Naive thymus-derived CD8-positive, alpha-beta T cell (primary cell): ENCODE measurements at places on chromosomes 11 and 22. TPM values are rescaled to one million over a fixed set of nuclear protein-coding genes. Genes with fewer than 3 reads are reported as not detected.
A peak's percentile ranks its signal among the peaks of the same experiment; 100 is the strongest.

PHOX2A gene
- total RNA-seq: not detected

- H3K36me3 ChIP-seq: no peaks in the 10 kb centered on the region
- no peak overlapping the region for H3K4me3 ChIP-seq
- H3K4me1 ChIP-seq: no peaks in the 10 kb centered on the region
- peaks cover 9% of the 10 kb centered on the region for H3K27me3 ChIP-seq
Measured at GRCh38 chr11:131942878-131943277, 572.5 kb downstream of the NTM start.

DNA sequence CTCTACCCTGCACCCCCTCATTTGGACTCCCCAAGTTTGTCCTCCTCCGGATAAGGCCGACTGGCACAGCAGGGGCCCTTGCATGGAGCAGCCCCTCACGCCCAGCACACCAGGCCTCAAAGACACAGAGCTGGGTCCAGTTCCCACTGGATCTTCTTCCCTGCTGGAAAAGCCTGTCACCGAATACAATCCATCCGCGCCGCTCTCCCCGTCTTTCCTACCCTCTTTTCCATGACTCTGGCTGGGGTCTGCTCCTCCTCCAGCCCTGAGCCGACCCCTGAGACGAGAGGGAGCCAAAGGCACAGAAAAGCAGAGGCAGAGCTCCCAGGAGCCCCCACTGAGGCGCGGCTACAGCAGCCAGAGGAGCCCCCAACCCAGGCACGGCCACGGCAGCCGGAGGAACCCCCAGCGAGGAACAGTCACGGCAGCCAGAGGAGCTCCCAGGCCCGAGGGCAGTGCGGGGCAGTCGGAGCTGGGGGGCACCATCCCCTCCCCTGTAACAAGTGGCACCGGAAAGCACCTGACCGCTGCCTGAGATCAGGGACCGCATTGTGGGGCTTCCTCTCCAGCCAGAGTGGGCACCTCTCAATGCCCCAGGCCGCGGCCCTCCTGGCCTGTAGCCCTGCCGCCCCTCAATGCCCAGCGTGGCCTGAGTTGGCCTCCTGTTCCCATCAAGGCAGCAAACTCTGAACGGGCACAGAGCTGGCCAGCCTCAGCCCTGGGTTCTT is 12.0 kb downstream of the ALG12 start:
- no peak overlapping the region for H3K4me3 ChIP-seq
- no peak overlapping the region for H3K27ac ChIP-seq
- H3K4me1 ChIP-seq: no peaks in the 10 kb centered on the region
- H3K27me3 ChIP-seq: no peaks in the 10 kb centered on the region

GRCh38 chr11:119147604-119148333 is 1.1 kb upstream of the ABCG4 start:
- DNase-seq: no peak
- H3K27ac ChIP-seq: no peak overlapping the region
- no peaks in the 10 kb centered on the region for H3K36me3 ChIP-seq
- H3K27me3 ChIP-seq: peaks cover 39% of the 10 kb centered on the region
- H3K4me3 ChIP-seq: peak overlapping the region; percentile 77
- H3K4me1 ChIP-seq: peaks cover 25% of the 10 kb centered on the region

DNA sequence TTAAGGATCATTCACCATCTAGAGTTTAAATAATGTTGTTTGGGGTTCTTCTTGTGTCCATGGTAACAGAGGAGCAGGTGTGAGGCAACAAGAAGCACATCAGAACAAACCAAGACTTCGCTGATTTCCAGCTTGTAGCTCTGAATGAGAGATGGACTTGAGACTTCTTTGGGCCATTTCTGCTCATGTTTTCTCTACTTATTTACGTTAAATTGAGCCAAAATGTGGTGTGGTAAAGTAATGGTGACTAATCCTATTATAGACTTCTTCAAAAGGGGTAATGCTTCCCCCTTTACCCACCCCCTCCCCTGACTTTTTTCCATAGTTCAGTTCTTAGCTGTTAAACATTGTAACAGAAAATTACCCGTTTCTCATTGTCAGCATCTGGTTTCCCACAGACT is 65.2 kb downstream of the CSTPP1 start:
- DNase-seq: no peak
- no peaks in the 10 kb centered on the region for H3K27me3 ChIP-seq
- H3K27ac ChIP-seq: no peak overlapping the region
- peaks cover 4% of the 10 kb centered on the region for H3K36me3 ChIP-seq
- H3K4me3 ChIP-seq: no peak overlapping the region
